ENCODE measurements at places on chromosomes 1 and 21.

DNA sequence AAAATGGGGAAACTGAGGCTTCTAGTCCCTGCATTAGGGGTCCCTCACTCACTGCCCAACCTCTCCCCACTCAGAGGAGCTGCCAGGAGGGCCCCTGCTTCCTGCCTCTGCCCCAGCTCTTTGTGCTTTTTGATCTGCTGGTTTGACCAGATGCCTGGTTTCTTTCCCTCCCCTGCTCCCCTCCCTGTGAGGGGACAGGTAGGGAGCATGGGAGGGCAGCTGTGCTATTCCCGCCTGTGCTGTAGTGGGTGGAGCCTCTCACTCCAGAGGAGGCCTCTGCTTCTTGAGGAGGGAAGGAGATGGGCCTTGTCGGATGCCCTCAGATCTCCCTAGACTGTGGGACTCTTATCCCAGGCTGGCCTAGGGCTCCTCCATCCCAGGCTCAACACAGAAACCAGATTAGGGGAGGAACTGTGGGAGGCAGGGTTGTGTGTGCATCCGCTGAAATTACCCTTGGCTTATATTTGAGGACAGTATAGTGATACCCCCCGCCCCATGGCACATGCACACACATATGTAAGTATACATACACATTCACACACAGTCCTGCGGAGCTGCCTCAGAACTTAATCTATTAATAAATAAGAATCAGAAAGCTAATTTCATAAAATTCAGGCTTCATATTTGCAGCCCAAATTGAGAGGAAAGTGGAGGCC is 4.6 kb downstream of the BOLA1 start:
- no peak for DNase-seq

GRCh38 chr1:218480588-218481099 is 135.5 kb downstream of the TGFB2 start:
- no peak for DNase-seq

- DNase-seq, result no peak
Observed at GRCh38 chr1:162564762-162565218, 3.3 kb downstream of the UAP1 start.

DNA sequence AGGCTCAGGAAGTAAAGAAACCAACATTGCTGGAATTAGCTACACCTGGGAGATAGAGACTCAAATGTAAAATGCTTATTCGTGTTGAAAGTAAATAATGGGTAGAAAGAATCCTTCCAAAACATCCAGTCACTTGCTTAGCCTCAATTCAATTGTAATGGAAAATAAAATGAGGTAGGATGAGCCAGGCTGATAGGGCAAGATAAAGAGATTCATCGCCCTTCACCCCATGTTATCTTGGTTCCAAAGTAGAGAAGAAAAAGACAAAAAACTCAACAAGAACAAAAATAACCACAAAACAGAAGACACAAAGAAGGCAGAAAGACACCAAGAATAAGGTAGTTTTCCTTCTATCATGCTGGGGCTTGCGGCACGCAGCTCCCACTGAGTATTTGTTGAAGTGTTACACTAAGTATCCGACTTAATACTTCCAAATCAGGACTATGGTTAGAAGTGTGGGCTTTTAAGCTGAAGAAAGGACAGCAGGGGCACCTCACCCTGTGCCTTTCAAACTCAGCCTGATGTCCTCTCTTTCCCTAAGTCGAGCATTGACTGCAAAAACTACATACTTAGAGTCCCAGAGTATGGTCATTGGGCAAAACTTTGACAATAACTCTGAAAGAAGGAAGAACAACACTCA is 202.1 kb downstream of the VAV3 start:
- DNase-seq, result no peak

DNA sequence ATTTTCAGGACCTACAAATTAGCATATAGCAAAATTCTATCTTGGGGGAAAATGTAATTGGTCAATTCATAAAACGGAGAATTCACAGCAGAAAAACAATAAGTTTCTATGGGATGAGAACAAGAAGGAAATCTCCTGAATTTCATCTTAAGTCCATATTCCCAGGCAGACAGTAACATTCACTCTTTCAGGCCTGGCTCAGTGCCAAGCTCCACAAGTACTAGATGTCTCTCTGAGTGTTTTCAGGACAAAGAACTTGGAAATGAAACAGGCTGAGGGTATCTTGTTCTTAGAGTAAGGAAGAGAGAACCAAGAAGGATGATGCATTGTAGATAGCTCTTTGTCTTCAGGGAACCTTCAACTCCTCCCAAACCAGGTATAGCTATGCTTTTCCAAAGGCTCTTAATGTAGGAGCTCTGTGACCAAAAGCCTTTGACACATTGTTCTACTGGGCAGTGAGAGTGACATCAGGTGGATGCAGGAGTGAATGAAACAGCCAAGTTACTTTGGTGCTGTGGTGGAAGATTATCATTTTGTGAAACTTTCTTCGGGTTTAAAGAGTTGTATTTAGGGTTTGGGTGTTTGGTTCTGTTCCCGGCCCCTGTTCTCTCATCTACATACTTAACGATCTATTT is 298.3 kb downstream of the GPATCH2 start:
- no peak for DNase-seq

- DNase-seq, result no peak
Observed at GRCh38 chr1:59543211-59543668, 246.3 kb downstream of the FGGY start.

GRCh38 chr21:42846221-42846620 is 33.1 kb downstream of the WDR4 start:
- no peak for DNase-seq

DNA sequence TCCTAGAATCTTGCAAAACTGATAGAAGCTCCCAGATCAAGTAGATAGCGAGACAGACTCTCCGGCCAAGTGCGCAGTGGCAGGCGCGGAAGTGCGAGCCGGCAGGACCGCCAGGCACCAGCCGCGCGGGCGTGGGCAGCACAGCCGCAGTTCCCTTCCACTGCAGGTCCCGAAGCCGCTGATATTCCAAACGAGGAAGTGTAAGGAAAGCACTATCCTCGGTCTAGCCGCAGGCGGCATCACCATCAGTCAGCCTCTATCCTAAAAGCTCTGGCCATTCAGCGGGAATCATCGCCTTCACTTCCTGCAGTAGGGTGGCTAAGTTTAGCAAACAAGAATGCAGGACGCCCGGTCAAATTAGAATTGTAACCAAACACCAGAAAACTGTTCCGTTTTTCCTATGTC is 710 bp downstream of the GLRX2 start:
- peak; percentile 41 for DNase-seq

DNA sequence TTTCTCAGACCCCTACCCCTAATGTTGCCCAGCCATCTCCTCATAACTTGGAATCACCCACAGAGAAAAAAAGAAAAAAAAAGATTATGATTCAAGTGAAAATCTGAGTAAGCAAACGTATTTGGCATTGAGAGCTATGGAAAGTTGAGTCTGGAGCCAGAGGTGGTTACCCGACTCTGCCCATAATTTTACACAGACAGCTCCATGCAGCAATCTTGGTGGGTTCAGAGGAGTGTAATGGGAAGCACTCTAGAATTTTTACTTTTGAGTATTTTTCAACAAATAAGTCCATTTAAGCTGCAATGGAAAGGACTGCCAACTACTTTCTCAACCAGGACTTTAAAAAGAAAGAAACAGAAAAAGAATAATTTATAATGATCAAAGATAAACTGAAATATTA is 62.7 kb downstream of the ZC3H11B start:
- no peak for DNase-seq

GRCh38 chr1:29948581-29948980 is 712.3 kb downstream of the PTPRU start:
- no peak for DNase-seq

DNA sequence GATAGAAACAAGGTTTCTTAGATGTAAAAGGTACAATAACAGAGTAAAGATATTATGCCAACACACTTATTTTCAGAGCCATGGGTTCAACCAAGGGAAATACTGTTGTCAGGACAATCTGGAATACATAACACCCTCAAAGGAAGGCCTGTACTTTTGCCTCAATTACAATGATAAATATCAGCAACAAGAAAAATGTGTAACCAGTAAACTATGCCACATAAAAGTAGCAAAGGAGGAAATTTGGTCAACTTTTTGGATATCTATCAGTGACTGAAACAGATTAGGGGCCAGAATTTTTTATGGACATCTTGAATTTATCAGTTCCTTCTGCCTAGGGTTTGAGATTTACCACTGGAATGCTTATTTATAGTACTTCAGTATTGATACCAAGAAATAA is 24.6 kb upstream of the RAP1GAP start:
- no peak for DNase-seq

DNA sequence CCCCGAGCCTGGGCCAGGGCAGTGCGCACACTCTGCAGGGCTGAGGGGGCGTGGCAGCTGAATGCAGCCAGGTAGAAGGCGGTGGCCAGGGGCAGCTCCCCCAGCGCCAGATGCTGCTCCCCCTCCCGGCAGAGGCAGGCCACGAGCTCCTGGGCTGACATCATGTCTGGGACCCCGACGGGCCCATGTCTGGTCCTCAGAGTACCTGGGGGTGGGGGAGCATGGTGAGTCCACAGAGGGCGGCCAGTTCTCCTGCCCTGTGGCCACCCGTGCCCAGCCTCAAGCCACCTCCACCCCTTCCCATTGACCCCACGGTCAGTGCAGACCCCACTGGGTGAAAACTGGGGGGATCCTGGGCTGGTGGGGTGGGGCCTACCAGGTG is 838 bp downstream of the TTC34 start:
- DNase-seq, result no peak

DNA sequence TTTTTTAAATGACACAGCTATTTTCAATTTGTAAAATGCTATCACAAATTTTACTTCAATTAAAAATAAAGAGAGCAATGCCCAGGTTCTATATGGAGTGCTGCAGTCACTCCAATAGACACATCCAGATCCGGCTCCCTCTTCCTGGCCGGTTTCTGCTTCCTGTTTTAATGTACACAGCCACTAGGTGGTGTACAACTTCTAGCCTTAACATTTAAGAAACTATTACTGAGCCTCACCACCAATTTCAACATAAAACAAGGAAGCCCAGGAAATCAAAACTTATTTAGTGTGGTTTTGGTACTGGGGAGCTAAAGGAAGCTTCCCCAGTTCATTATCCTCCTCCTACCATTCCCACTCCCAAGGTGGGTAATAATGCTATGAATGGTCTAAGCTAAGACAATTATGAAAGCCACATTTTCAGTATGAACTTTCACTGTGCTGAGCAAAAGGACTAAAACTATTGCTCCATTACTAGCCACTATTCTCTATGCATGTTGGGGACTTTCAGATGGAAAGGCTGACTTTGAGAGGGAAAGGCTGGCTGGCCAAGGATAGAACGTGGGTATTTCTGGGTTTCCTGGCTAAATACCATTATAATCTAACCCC is 25.5 kb upstream of the MTMR11 start:
- peak; percentile 15 for DNase-seq

GRCh38 chr1:181151378-181152326 is 63.2 kb downstream of the IER5 start:
- no peak for DNase-seq

- no peak for DNase-seq
Observed at GRCh38 chr1:220448217-220448616, 79.7 kb upstream of the MARK1 start.

- no peak for DNase-seq
Observed at GRCh38 chr1:109210058-109210457, 3.7 kb upstream of the SARS1 start.

GRCh38 chr1:26677306-26678115 is 18.3 kb upstream of the ARID1A start:
- peak; percentile 61 for DNase-seq

GRCh38 chr1:205595861-205596260 is 36.0 kb downstream of the ELK4 start:
- DNase-seq, result no peak

GRCh38 chr1:222523852-222524251 is 24.1 kb downstream of the HHIPL2 start:
- DNase-seq, result no peak

DNA sequence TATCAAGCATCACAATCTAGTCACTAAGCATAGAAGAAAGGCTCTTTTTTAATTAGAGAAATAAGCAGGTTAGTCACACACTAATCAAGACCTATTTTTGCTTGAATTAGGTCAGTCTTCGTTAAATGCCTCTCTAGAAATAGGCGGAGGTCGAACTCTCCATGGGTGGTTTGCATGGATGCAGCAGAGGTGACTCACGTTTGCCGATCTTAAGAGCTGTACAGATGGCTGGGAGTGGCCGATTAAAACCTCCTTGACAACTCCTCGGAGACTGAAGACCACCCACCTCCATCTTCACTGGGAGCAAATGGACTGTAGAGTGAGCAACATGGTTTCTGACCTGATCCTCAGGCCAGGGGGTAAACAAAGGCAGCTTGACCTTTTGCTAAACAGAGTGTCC is 249.3 kb downstream of the ZNF648 start:
- no peak for DNase-seq

DNA sequence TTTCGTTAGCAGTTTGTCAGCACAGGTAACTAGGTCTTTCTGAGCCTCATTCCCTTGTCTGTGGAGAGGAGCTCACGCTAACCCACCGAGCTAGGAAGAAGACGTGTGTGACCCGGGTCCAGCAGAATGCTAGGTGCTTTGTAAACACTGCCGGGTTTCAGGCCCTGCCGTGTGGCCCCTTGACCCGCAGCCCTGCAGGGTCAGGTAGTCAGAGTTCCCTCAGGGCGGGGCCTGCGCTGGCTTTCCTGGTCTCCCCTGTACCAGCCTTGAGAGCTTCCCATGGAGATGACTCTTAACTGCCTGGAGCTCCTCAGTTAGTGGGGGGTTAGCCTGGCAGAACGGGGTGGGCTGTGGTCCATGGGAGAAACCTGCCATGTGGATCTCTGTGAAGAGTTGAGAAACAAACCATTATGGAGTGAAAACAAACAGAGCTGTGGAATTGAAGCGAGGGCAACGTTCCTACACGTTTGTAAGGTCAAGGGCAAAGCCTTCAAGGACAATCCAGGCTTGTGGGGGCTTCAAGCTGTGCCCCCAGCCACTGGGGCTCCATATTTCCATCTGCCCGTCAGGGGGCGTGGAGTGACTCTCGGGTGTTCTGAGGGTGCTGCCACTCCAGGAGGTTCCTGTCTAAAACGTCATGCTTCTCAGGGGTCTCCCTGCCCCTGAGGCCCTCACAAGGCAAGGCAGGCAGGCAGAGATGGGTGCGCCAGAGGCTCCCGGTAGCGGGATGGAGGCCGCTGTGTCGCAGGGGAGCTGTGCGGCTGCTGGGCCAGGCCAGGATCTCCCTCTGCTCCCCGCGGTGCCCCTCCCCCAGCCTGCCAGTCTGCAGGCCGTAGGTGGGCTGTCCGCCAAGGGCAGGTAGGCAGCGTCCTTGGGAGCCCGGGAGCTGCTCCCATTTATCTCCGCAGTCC is 23.8 kb downstream of the LHX4 start:
- DNase-seq, result no peak

- no peak for DNase-seq
Observed at GRCh38 chr1:195328102-195328501, 1280.1 kb downstream of the KCNT2 start.

GRCh38 chr1:29845910-29846309 is 609.6 kb downstream of the PTPRU start:
- no peak for DNase-seq
